ENCODE measurements at places on chromosomes 12 and 14. TPM values are rescaled to one million over a fixed set of nuclear protein-coding genes. Genes with fewer than 3 reads are reported as not detected.

DNA sequence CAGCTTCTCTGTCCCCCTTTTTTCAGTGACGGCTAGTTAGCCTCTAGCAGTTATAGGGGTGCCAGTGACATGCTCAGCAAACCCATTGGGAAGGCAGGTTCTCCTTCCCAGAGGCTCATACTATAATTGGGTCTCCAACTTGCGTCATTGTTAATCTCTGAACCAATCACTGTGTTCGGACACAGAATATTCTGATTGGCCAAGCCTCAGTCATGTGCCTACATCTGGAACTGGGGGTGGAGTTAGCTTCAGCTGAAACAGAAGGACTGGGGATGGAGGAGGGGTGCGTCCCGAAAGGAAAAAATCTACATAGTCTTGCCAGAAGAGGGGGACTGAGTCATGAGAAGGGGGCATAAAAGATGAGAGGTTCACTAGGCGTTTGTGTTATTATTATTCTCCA, 165.6 kb downstream of the SUDS3 start:
- DNase-seq, result no peak

- no peak for DNase-seq
Measured at GRCh38 chr12:130658145-130658911, 57.8 kb downstream of the RIMBP2 start.

DNA sequence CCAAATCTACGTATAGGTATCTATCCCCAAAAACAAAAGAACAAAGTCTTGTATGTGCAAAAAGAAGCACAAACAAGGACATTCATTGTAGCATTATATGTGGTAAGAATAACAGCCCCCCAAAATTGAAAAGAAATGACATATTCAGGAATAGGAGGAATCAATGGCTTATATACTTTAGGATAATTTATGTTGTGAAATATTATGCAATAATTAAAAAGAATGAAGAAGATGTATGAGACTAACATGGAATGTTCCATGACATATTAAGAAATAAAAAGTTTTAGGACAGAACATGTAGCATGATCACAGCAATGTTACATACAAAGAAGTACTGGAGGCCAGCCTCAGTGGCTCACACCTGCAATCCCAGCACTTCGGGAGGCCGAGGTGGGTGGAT, 9.1 kb downstream of the SMCO2 start:
- no peak for DNase-seq

- DNase-seq, result no peak
Measured at GRCh38 chr14:25412998-25413397, 363.1 kb upstream of the STXBP6 start.

DNA sequence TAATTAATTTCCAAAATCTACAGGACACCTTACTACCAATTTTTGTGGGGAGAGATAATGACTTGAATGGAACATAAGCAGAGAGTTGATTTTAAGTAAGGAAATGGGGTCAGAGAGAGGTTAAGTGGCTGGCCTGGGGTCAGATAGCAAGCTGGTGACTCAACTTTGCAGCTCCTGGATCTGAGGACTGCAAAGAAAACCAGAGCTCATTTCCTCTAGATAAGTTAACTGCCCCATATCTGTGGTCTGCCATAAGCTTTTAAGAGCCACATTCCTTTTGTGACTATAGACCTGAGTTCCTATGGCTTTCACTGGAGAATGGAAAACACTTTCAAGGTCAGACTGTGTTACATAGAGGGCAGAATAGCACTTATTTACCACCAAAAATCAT, 201.2 kb upstream of the PRICKLE1 start:
- DNase-seq, result no peak

DNA sequence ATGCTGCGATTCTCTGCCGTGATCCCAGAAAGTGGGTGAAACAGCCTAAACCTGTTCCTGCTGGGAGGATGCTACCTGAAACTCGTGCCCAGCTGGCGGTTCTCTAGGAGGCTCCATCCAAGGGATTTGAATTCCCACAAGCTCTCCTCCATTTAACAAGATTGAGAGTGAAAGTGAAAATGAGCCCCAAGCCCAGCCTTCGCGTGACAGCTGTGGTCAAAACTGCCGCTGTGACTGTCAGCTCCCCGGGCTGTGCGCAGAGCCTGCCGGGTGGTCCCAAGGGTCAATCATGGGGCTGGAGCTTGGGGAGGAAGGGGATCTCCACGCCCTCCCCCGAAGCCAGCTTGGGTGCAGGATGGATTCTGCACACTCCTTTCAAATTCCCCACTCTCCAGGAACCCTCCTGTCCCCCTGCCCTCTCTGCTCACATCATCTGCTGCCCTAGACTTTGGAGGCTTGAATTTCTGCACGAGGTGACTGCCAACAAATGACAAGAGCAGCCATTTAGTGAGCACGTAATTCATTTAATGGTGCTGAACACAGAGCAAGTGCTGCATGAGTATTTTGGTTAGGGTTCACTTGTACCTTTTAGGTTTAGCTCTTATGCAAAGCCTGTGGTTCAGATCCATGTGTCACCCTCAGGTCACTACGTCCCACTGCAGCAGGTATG, 5.3 kb downstream of the ASB2 start:
- no peak for DNase-seq

DNA sequence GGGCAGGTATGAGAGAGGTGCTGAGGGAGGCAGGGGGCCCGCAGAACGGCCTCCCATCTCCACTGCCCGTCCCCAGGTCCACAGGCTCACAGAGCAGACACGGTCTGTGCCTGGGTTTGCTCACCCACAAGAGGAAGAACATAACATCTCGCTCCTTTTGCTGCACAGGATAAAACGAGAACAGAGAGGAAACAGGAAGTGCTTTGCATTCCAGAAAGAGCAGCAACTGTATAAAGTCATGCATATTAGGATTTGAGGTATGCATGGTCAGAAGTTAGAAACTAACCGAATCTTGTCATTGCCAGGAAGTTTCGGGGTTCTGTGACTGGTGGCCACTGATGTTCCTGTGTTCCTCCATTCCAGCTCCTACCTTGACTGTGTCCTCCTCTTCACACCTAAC, 25.0 kb downstream of the NTF3 start:
- DNase-seq, result no peak

- DNase-seq, result no peak
Measured at GRCh38 chr14:102015045-102015685, 50.8 kb downstream of the DYNC1H1 start.

DNA sequence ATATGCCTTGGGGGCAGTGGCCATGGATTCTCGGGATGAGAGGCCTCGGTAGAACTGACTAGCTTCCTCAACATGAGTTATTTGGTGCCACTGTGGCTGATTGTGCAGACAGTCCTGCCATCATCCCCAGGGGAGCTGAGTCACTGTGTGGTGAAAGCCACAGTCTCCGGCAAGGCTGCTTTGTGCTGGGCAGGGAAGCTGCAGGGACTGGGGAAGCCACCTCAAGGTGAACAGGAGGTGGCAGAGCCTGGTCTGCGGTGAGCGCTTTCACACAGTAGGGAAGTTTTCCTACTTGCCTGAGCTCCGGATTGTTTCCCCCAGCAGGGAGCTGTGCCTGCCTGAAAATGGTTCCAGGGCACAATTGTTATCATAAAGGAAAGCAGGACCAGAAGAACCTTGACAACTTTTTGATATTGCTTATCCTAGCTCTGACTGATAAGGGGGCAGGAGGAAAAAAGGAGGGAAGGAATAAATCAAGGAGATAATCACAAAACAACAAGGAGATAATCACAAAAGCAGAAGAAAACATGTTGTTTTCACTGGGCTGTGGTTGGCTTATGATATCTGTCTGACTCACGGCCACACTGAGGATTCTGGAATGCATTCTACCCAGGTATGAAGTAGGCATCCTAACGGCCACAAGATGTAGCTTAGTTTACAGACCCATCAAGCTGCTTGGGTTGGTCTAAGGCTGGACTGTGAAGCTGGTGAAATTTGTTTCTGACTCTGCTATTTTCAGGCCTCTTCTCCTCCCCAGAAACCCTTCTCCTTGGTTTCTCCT, 32.2 kb upstream of the GNG2 start:
- DNase-seq, result peak; percentile 74

- no peak for DNase-seq
Measured at GRCh38 chr12:90484094-90484493, 470.9 kb downstream of the CCER1 start.

- DNase-seq, result no peak
Measured at GRCh38 chr14:103277931-103278330, 56.1 kb upstream of the EIF5 start.

GRCh38 chr12:31029468-31029867, 44.2 kb upstream of the DDX11 start:
- DNase-seq, result no peak

DNA sequence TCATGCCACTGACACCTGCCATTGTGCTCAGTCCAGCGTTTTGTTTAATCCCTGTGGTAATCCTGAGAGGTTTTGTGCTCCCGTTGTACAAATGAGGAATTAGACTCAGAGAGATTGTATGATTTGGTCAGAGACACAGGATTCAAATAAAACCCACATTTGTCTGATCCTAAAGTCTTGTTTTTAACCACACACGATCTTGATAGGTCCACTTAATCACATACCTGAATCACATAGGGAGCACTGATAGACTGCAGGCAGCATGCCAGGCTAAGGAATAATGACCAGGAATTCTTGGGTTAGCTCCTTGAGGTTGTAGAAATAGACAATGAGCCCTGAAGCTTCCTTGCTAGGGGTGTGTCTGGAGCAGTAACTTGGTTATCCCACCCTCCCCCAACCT, 202.6 kb upstream of the RGS6 start:
- no peak for DNase-seq

GRCh38 chr14:71475916-71476315, 456.3 kb upstream of the RGS6 start:
- DNase-seq, result no peak

- no peak for DNase-seq
Measured at GRCh38 chr14:20668969-20669368, 15.4 kb upstream of the RNASE4 start.

DNA sequence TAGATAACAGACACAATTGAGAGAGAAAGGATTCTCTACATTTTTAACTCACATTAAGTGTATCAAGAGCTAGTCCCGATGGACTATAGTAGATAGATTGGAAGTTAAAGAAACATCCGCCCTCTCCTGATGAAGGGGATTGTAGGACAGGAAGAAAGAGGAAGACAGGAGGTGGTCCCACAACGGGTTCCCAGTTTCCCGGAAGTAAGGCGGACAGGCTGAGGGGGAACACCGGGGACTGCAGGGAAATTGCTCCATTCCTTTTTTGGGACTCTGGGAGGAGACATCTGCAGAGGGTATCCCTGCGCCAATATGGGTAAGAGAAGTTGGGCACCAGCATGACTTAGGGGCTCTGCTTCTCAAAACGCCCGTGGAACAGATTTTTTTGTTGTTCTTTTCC, 177.5 kb upstream of the ATF7IP start:
- no peak for DNase-seq

GRCh38 chr14:91774140-91775096, 42.5 kb upstream of the CATSPERB start:
- DNase-seq, result no peak

DNA sequence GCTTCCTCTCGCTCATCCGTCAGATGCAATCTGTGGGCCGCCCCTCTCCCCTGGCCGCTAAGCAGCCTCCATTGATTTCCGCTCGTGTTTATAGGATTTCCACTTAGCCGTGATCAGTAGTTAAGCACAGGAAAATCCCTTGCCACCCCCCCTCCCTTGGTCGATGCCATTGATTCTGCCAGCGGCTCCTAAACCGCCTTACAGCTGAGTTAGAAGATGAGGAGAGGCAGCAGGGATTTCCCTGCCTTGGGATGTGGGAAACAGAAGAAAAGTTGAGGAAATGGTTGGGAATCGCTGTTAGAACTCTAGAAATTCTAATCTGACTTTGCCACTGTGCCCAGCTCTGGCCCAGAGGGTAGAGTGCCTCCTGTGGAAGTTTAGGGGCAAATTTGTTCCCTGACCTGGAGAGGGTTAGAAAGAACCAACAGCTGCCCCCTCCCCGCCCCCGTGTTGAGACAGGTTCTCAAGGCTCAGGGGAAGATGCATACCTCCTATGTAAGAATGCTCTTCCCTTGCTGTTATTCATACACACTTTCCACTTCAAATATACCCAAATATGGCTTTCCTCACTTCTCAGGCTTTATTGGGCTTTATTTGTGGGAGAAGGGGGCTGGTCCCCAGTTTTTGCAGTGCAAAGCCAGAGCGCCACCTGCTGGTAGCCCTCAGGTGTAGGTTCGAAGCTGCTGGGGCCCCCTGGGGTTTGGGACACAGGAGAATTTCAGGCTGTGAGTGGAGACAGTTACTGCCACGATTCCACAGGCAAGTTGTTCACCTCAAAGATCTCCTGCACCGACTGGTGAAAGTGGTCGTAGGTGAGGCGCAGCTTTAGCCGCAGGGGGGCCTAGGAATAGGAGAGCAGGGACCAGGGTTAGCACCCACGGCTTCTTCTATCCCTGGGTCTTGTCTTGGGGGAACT, 3.2 kb downstream of the THTPA start:
- DNase-seq, result no peak

- no peak for DNase-seq
Measured at GRCh38 chr12:127145929-127146789, 1120.8 kb upstream of the TMEM132C start.

DNA sequence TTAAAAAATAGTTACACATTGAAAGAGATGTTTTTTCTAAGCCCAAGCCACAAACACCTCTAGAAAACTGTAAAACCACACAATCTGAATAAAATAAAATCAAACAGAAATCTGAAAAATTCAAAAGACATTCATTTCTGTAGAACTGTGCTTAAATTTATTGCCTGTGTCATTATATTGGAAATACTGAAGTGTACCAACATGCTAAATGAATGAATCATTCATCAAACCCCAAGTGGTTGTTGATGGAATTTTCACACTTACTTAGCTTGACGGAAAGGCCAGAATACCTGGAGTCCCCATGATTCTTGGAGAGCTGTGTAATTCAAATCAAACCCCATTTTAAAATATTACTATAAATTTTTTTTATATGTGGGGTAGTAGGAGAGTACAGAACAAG, 2.7 kb downstream of the KITLG start:
- no peak for DNase-seq

DNA sequence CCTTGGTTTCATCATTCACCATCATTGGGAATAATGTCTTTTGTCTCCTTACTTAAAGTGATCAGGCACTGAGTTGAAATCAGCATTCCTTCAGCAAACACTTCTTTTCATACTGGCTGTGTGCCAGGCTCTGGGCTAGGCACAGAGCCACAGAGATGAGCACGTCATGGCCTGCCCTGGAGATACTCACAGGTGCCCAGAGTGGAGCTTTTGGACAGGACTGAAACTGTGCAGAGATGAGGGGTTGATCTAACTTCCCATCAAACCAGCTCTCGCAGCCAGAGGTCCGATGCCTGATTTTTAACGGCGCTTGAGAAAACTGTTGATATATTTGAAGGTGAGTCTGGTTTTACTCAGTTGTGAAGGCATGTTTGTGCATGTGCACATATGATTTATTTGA, 43.1 kb downstream of the CACNA1C start:
- DNase-seq, result no peak

The TAS2R13 gene
- total RNA-seq, result 1.0 TPM

The FCF1 gene
- 37.1 TPM for total RNA-seq

The CD163 gene
- total RNA-seq, result 0.27 TPM

The HHIPL1 gene
- total RNA-seq, result not detected

The SYCP3 gene
- 0.05 TPM for total RNA-seq

The PLEKHD1 gene
- not detected for total RNA-seq

The PTCSC3 gene
- total RNA-seq, result not detected

The WNT1 gene
- total RNA-seq, result not detected

Measured in GM12878 (cell line).